ENCODE measurements at places on chromosomes 4 and X.

GRCh38 chr4:663438-664428 is 10.3 kb downstream of the ATP5ME start:
- DNase-seq, result peak; percentile 80

- no peak for DNase-seq
Observed at GRCh38 chrX:16711893-16712547, 449 bp downstream of the CTPS2 start.

- DNase-seq, result no peak
Observed at GRCh38 chr4:185221912-185222311, 12.5 kb downstream of the SNX25 start.

DNA sequence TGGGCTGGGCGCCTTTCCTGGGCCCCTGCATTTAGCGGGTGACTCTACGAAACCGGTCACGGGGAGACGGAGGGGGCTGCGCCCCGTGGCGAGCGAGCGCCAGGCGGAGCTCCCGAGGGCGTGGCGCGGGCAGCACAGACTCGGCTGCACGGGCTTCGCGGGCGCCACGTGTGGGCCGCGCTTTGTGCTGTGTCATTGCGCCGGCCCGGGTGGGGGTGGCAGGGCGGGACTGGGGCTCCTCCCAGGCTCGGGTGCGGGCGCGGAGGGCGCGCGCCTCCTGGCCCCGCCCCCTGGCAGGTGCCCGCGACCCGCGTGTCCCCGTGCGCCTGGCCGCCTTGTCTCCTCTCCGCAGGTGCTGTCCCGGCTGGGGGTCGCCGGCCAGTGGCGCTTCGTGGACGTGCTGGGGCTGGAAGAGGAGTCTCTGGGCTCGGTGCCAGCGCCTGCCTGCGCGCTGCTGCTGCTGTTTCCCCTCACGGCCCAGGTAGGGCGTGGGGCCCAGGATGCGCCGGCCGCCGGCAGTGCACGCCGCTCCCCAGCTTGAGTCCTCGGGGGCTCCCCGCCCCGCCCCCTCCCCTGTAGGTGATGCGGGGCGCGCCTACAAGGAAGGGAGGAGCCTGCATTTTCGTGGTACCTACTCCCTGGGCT is 651 bp downstream of the UCHL1 start:
- no peak for DNase-seq

DNA sequence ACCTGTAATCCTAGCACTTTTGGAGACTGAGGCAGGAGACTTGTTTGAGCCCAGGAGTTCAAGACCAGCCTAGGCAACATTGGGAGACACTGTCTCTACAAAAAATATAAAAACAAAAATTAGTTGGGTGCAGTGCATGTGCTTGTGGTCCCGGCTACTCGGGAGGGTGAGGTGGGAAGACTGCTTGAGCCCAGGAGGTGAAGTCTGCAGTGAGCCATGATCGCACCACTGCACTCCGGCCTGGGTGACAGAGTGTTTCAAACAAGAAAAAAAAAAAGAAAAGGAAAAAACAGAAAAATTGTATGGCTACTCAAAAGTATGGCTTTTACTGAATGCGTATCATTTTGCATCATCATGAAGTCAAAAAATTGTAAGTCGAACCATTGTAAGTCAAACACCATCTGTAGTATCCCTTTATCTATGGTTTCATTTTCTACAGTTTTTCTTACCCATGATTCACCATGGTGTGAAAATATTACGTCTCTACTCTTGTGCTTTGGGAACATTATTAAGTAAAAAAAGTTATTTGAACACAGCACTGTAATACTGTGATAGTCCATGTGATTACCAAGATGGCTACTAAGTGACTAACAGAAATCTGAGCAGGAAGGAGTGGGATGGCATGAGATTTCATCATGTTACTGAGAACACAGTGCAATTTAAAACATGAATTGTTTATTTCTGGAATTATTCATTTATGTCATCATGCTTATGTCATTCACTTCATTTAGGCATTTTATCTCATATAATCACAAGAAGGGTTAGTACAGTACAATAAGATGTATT is 26.5 kb upstream of the MANBA start:
- no peak for DNase-seq

GRCh38 chr4:189845145-189845846 is 95.4 kb upstream of the FRG1 start:
- no peak for DNase-seq

- DNase-seq, result no peak
Observed at GRCh38 chr4:189084671-189085070, 856.0 kb upstream of the FRG1 start.

GRCh38 chrX:40267334-40268187 is 169.8 kb upstream of the BCOR start:
- no peak for DNase-seq

GRCh38 chrX:72271812-72272211 is 5.2 kb downstream of the RPS4X start:
- no peak for DNase-seq

DNA sequence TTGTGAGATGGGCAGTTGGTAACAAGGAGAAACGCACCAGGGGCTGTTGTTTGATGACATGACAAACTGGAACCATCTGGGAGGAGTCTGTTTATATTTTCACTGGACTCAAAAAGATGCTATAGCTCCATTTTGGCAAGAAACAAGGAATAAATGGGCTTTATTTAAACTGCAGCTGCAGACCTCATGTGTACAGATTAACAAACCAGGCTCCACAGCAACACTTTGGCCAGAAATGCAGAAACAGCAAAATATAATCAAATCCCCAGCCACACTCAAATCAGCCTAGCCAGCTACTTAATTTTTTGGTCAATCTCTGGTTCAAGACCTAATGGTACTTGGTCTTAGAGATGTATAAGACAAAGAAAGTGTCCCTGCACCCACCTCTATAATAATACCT is 52.7 kb downstream of the ASB9 start:
- DNase-seq, result no peak

- no peak for DNase-seq
Observed at GRCh38 chrX:48179691-48180090, 16.9 kb downstream of the SSX5 start.

DNA sequence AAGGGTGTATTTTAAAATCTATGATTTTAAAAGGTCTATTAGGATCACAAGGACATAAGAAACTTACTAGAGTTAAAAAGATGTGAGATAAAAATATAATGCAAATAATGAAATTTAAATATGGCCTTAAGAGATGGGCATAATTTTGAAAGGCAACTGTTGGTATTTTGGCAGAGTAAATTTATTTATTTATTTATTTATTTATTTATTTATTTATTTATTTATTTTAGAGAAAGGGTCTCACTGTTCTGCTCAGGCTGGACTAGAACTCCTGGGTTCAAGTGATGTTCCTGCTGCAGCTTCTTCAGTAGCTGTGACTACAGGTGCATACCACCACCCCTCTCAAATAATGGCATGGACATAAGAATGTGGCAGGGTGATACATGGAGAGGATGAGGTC is 932.1 kb upstream of the LCORL start:
- no peak for DNase-seq

DNA sequence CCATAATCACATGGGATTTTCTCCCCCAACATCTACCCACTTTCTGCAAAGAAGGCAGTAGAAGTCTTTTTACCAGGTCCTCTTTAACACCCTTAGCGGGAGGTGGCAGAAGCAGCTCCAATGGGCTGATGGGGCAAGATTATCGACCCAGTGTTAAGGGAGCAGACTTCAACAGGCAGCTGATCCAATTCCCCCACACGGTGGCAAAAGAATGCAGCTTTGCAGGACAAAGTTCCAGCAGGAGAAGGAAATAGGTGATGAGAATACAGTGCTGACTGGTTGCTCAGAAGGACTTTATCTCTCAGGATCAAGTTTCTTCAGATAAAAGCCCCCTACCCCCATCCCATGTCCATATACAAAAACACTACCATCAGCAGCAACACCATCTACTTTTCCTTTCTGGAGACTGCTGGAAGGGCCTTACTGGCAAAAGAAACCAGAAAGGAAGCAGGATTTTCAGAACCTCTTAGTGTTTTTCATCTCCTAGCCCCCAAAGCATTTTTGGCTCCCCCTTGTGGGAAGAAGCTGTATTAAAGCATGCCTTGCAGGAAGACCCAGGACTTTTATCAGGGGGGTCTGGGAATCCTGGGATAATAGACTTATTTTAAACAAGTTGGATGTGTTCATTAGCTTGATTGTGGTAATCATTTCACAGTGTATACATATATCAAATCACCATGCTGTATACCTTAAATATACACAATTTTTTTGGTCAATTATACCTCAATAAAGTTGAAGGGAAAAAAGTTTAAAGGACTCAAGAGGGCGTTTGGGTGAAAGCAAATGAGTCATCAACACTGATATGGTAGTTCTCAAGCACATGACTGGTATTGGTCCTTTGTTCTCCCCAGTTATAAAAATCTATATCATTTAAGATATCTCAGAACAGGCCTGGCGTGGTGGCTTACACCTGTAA is 146.4 kb downstream of the GPC3 start:
- DNase-seq, result peak; percentile 19

DNA sequence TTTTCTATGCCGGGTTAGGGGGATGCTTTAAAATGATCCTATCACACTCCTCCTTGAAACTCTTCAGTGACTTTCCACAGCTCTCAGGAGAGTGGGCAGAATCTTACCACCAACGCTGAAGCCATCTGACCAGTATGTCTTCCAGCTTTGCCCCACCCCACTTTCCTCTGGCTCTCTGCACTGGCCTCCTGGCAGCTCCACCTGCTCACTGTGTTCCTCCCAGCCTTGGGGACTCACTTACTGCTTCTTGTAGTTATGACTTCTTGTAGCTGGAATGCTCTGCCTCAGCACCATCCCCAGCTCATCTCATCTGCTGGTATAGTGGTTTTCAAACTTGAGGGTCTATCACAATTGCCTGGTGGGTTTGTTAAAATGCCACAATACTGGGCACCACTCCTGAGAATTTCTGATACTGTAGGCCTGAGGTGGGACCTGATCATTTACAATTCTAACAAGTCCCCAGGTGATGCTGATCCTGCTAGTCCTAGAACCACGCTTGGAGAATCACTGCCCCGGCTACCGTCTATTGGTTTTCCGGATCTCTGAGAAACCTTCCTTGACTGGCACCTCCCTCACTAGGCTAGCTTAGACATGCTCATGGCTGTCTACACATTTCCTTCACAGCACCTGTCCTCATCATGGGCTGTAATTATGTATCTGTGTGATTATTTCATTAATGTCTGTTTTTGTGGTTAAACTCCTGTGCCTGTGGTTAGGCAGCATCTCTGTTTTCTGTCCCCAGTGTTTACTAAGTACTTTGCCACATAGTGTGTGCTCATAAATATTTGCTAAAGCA is 152.2 kb downstream of the MGST2 start:
- DNase-seq, result no peak

DNA sequence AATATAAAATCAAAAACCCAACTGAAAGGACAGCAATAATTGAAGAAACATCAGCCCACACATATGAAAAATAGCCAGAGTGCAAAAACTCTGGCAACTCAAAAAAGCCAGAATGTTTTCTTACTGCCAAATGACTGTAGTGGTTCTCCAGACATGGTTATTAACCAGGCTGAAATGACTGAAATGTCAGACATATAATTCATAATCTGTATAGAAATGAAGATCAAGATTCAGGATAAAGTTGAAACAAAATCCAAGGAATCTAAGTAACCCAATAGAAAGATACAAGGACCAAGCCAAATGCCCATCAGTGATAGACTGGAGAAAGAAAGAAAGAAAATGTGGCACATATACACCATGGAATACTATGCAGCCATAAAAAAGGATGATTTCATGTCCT is 553.3 kb upstream of the KLHL4 start:
- DNase-seq, result no peak

DNA sequence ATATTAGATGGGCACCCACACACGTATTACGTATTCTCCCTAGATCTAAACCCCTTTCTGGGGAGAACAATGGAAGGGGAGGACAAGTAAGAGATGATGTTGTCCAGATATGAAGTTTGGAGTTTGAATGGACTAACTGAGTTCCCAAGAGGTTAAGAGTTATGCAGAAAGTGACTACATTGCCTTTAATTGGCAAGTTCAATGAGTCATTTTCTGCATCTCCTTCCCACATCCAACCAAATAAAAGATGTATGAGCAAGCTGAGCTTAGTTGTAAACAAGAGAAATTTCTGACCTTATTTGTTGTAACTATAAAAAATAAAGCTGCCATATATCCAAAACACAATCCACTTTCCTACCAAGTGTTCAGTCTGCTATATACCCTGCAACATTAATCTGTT is 50.5 kb downstream of the TIGD2 start:
- DNase-seq, result no peak

DNA sequence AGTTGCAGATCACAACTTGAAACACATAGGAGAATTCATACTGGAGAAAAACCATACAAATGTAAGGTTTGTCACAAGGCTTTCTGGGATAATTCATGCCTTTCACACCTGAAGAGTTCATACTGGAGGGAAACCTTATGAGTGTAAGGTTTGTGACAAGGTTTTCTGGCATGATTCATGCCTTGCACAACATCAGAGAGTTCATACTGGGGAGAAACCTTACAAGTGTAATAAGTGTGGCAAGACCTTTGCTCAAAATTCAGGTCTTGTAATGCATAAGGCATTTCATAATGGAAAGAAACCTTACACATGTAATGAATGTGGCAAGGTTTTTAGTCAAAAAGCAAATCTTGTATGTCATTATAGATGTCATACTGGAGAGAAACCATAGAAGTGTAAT is 58.8 kb upstream of the ENPEP start:
- no peak for DNase-seq

GRCh38 chrX:141811438-141811837 is 26.7 kb upstream of the MAGEC3 start:
- DNase-seq, result no peak

GRCh38 chr4:166323250-166323649 is 450.2 kb downstream of the TLL1 start:
- DNase-seq, result no peak

- no peak for DNase-seq
Observed at GRCh38 chrX:155334486-155335336, at the start of gene CLIC2. Gene CLIC2, minus strand, starts transcription at chrX:155334614. Its CDS starts 187 bp downstream, at chrX:155334427.

DNA sequence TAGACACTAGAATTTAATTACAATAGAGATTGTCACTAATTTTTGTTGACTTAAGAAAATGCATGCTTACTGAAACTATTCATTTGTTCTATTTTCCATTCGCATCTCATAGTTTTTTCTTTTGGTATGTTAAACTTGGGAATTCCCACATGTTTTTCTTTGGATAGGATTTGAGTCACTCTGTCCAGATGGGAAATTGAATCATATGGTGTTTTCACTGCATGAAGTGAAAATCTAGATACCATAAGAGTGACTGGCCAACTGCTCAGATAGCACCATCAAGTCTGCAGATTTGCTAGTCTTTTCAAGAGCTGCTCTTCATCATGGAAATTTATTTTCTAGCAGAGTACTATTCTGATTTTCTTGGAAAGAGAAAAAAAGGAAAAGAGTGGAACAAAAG is 172.6 kb downstream of the FAM47B start:
- DNase-seq, result no peak

GRCh38 chrX:9560219-9560618 is 95.4 kb downstream of the TBL1X start:
- DNase-seq, result no peak

DNA sequence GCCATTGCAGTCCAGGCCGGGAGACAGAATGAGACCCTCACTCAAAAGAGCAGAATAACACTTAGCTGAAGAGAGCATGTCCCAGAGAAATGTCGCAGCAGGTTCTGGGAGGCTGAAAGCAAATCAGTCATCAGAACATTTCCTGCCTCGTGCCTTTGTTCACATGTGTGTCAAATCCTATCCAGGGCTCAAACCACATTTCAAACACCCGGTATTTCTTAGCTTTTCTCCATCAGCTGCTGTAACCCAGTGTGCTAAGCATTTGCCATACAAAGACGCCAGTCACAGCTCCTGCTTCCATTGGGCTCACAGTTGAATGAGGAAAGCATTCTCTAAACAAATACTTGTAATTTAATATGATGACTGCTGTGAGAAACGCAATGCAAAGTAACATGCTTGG is 6.0 kb downstream of the PALLD start:
- DNase-seq, result no peak

GRCh38 chr4:122167369-122167768 is 15.2 kb downstream of the BLTP1 start:
- DNase-seq, result no peak

Measured in CD4-positive, alpha-beta T cell treated with Interleukin-12 subunit alpha and Interleukin-12 subunit beta, for 1 hour (primary cell).